Frontal cortex (tissue), 4 donors: ENCODE measurements at places on chromosomes 2 and 18.

- no peak for DNase-seq
These were observed 116.2 kb downstream of the MSH2 start for GRCh38 chr2:47519147-47519537.

- no peak for DNase-seq
These were observed 85.8 kb upstream of the TTN start for GRCh38 chr2:178892751-178893625.

GRCh38 chr2:47664817-47665216 is 118.1 kb upstream of the MSH6 start:
- no peak for DNase-seq

DNA sequence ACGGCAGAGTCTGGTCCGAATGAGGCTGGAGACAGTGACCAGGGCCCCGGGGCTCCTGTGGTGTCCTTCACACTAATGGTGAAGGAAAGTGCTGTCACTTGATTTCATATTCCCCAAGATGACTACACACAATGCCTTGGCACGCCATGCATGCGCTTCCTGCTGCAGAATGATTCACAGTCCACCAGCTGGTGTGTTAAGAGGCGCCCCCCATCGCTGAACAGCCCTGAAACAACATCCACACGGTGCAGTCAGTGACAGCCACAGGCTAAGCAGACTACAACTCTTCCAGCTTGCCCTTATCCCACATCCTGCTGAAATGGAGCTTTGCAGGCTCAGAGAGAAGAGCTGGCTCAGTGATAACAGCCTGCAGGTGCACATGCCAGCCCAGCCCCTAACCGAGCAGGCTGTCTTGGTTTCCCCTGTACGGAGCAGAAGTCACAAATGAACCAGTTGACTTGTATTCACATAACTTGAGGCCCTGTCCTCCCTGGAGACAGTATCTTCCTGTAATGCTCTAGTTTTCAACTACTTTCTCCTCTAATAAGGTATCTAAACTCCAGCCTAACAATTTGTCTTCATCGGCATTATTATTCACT is 24.3 kb upstream of the CDH20 start:
- no peak for DNase-seq

DNA sequence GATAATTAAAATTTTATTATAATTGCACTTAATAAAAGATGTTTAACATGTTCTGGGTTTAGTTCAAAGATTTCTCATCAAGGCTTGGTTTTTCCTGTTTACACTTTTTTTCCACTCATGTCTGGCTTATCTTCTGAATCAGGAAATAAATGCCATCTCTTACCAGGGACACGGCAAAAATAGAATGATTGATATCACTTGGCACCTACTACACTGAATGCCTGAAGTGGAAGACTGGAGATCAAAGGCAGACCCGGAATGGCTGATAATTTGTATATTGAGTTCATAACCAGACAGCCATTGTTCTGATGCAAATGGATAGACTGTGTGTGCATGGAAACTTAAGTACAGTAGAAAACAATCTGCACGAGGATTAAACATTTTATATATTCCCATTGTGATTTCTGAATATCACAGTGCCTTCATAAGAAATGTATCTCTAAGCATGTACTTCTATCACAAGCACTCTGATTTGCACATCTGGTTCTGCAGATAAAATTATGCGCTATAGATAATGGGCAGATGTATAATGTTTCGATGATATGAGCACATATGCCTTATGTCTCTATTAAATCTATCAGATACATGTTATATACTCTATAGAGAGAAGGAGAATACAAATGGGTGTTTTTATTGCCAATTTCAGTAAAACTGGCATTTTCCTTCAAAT is 304.8 kb downstream of the RND3 start:
- no peak for DNase-seq

- DNase-seq: no peak
These were observed 917 bp upstream of the PRKAG3 start for GRCh38 chr2:218832520-218832919.

DNA sequence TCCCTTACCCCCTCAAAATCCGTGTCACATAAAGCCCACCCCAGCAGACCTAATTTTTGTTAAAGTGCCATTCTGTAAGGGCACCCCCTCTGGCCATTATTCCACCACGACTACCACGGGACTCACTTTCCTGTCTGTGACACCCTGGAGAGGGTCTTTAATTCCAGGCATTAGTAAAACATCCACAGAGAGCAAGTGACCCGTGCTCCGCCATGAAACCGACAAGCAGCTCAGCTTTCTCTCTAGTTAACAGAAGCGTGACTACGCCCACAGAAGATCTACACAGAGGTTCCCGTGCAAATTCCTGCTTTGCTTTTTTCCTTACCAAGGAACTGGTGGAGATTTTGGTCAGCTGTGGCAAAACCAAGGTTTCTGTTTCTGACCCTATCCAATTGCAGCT is 4.4 kb downstream of the SIGLEC15 start:
- no peak for DNase-seq

GRCh38 chr18:55577812-55578539 is 10.0 kb downstream of the TCF4 start:
- DNase-seq: no peak
